Peyer's patch (tissue), 4 donors: ENCODE measurements at places on chromosomes 4 and X. TPM values are rescaled to one million over a fixed set of nuclear protein-coding genes. Genes with fewer than 3 reads are reported as not detected.
A peak's percentile ranks its signal among the peaks of the same experiment; 100 is the strongest.

STK32B gene
- total RNA-seq, result 0.35 TPM

OCRL gene
- total RNA-seq, result 19.4 TPM

SMIM10L2A gene
- total RNA-seq, result 0.35 TPM

PRICKLE3 gene
- total RNA-seq, result 47.0 TPM

SLITRK2 gene
- 0.18 TPM for total RNA-seq

CDK16 gene
- 118 TPM for total RNA-seq

CHRNA9 gene
- total RNA-seq, result not detected

DNA sequence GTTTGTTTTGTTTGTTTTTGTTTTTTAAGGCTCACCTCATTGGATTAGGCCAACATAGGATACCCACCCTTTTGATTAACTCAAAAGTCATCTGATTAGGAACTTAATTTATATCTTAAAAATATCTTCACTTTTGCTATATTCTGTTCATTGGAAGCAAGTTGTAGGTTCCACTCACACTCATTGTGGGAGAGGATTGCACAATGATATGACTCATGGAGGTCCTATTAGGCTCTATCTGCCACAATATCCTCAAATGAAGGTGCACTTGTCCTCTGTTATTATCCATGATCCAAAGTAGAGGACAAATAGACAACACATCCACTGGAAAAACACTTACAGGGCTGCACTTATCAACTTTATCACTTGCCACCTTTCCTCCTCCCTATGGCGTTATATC, 60.5 kb upstream of the ADAMTS3 start:
- no peak for DNase-seq

DNA sequence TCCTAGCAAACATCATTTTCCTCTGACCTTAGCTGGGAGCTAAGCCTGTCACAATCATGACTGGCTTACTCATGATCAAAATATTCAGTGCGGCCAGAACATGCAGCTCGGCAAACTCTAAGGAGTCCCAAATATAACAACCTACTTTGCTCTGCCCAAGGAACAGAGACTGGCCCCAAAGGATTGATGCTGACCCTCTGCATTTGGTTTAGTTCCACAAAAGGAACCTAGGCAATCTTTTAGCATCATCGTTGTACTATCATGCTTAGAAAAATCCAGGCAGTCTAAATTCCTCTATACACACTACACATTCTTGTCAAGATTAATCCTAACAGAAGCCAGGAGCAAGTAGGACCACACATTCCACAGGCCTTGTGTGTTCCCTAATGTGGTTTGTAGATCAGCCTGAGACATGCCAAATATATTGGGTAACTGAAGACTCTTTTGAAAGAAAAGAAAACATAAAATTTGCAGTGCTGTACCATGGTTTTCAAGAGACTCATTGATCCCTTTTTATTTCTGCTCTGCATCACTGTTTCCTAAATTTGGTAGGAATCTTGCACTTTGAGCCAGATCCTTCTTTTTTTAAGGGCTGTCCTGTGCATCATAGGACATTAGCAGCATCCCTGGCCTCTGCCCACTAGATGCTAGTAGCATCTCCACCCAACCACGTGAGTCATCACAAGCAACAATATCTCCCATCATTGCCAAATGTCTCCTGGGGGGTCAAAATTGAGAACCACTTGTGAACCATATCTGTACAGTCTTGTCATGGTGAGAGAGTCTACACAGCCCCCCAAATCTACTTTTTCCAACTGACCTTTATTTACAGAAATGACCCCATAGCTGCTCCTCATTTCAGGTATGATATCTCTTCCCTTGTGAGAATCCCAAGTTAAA, 17.6 kb upstream of the CC2D2A start:
- no peak for DNase-seq

DNA sequence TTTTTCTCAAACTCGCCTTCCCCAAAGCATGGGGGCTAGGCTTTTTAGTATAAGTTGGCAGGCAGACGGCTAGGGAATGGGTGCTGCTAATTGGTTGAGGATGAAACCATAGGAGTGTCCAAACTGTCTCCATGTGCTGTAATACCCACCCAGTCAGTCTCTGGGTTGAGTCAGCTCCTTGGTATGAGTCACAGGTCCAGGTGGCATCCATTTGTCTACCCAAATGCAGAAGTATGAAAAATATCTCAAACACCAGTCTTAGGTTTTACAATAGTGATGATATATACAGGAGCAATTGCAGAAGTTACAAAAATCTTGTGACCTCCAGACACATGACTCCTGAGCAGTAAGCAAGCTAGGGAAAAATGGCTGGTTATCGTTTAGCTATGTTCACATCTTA, 27.4 kb upstream of the CCSER1 start:
- no peak for DNase-seq

DNA sequence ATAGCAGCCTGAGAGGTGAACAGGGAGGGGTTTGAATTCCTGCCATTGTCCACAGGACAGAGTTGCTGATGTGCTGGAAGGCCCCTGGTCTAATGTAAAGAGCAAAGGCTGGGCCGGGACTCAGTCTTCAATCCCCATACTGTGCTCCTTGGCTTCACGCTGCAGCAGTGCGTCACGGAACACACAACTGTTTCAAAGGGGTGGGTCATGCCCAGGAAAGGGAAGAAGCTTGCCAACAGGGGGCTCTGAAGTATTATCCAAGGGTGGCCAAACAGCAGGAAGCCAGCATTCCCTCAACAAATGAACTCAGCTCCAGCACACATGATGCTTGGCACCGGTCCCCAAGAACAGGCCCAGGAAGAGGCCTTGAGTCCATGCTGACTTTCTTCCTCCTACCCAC, 122.5 kb downstream of the NFKB1 start:
- no peak for DNase-seq

GRCh38 chr4:106032851-106033286, 137.6 kb downstream of the NPNT start:
- DNase-seq, result no peak

DNA sequence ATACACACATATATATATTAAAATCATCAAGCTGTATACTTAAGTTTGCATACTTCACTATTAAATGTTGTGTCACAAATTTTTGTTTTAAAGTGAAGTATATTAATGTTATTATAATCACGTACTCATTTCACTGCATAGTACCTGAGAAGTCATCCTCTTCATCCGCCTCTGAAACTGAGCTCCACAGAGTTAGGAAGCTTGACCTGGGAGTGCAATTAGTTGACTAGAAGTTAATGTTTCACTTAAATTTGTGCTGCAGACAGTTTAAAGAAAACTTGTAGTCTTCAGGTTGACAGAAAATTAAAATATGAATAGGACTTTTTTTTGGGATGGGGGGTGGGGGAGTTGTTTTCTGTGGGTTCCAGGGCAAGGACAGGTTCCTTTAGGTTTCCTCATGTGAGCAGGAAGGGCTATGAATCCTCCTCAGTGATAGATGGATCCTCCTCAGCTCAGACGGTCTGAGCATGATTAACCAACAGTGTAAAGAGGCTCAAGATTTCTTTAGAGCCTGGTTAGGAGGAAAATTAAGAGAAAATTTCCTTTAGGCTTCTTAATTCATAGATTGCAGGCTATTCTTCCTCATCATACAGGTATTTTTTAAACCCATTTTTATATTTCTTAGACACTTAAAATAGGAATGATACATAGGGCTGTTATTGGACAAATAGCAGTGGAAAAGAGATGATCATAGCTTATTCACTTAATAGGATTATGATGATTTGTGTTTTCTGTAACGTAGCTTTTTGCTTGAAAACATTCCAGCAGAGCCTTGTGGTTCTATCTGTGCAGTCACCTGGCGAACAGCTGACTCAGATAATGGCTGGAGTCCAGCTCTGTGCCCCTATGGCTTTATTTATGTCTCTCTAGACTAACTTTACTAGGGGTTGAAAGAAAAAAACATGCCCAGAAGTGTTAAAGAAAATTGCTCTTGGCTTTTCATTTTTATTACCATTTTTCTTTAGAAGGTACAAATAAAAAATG, 102.7 kb downstream of the SLC4A4 start:
- no peak for DNase-seq

DNA sequence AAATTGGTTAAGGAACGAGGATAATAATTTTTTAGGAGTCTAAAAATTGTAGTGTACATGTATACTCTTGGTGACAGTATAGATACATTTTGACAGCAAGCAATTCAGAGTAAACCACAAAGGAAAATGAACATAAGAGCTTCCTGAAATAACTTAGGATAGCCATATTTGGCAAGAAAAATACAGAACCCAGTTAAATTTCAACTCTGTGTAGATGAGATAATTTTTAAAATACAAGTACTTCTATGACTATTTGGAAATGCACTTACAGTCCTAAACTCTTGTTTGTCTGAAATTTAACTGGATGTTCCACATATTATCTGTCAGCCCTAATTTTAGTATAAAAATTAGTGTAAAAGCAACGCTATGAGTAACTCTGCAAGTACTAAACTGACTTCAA, 124.4 kb upstream of the PCDH18 start:
- DNase-seq, result no peak

DNA sequence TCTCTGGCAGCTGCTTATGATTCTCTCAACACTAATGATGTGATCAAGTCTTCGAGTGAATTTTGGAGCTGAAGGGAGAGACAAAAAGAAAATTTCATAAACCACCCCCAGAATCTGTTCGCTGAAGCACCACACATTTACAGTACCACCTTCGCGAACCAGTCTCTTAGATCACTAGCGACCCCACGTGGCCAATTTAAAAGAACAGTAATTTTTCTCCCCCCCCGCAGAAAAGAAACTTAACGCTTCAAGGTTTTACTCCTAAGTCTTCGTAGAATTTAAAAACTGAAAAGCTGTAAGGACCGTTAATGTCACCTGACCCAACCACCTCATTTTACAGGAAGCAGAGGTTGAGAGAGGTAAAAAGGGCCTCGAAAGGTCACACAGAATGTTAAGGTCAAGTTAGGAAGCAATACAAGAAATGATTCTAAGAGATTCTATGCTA, 187.5 kb downstream of the QDPR start:
- DNase-seq, result no peak

GRCh38 chr4:38923746-38924145, 56.1 kb downstream of the FAM114A1 start:
- no peak for DNase-seq

DNA sequence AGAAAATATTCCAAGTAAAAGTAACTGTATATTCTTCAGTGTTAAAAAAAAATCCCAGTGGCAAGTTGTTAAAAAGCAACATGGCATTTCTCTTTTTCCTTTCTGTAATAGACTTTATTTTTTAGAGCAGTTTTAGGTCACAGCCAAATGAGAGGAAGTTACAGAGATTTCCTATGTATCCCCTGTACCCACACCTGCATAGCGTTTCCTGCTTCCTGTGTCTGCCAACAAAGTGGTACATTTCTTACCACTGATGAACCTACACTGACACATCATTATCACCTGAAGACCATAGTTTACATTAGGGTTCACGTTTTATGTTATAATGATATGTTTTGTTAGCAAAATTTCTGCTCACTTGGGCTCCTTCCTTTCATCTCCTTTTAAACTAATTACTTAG, 124.7 kb downstream of the GPAT3 start:
- DNase-seq, result no peak

DNA sequence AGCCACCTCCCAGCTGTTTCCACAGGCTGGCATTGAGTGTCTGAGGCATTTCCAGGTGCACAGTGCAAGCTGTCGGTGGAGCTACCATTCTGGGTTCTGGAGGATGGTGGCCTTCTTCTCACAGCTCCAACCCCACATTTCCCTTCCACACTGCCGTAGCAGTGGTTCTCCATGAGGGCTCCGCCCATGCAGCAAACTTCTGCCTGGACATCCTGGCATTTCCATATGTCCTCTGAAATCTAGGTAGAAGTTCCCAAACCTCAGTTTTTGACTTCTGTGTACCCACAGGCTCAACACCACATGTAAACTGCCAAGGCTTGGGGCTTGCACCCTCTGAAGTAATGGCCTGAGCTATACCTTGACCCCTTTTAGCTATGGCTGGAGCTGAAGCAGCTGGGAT, 10.3 kb upstream of the FRMPD4 start:
- no peak for DNase-seq

- DNase-seq, result no peak
These were observed 190.7 kb downstream of the OR13H1 start for GRCh38 chrX:131734621-131735020.

DNA sequence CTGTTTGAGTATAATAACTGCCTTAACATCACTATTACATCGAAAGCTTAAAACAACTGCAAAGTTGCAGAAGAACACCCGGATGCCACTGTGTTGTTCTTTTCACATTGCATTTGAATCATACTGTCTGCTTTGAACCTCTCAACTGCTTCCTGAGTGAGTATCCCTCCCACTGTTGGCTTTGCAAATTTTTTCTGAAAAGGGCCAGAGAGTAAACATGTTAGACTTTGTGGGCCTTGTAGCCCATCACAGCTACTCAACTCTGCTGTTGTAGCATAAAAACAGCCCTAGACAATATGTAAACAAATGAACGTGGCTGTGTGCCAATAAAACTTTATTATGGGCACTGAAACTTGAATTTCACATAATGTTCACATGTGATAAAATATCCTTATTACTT, 76.1 kb downstream of the NSG1 start:
- DNase-seq, result no peak

DNA sequence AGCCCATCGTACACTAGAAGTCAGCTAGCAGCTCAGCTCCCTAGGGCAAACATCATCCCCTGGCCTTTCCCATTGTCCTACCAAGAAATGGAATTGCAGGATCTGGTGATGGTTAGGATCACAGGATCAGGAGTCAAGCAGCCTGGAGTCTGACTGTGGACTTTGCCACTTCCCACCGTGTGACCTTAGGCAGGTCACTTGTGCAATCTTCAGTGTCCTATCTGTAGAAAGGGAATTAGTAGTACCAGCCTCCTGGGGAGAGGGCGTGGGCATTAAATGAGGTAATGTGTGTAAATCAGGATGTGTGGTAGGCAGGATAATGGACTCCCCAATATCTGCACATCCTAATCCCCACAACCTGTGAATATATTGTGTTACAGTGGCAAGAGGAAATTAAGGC, 38.6 kb upstream of the APLN start:
- DNase-seq, result no peak

- DNase-seq, result no peak
These were observed 34.7 kb upstream of the SORCS2 start for GRCh38 chr4:7157666-7158065.

DNA sequence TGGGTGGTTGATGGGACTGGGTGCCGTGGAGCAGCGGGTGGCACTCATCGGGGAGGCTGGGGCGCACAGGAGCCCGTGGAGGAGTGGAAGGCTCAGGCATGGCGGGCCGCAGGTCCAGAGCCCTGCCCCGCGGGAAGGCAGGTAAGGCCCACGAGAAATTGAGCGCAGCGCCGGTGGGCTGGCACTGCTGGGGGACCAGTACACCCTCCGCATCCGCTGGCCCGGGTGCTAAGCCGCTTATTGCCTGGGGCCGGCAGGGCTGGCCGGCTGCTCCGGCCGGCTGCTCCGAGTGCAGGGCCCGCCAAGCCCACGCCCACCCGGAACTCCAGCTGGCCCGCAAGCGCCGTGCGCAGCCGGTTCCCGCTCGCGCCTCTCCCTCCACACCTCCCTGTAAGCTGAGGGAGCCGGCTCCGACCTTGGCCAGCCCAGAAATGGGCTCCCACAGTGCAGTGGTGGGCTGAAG, 85.1 kb upstream of the FAT4 start:
- no peak for DNase-seq

GRCh38 chr4:25551605-25552004, 104.0 kb upstream of the SLC34A2 start:
- peak; percentile 61 for DNase-seq
